SIG-M5 (cell line): ENCODE measurements at places on chromosomes 3 and 15.

DNA sequence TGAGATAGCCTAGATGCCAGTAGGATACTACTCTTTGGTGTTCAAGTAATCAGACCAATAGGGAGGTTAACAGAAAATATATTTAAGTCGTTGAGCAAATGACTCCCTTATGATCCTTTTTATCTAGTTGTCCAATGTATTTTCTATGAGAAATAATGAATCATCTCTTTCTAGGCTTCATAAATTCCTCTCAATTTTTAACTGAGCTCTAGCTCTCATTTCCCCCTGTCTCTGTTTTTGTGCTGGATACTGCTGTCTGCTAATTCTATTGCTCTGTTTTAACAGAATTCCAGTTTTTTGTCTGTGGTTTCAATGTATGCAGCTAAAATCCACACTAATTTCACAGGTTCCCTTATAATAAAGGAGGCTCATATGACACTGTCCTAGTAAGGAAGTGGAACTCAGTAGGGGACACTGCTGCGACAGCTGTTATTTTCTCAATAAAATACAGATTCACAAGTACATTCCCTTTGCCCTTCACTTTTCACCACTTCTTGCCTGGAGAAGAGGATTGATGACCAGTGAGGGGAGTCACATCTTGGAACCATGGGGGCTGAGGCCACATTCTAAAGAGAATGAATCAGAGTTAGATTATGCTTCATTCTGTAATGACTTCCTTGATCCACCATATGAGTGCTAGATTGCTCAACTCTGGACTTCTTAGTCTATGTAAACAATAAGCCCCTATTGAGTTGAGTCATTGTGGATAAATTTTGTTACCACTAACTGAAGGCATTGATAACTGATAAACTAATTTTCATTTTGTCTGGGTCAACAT lies 558.7 kb upstream of the KCNMB2 start:
- no peak for DNase-seq

- no peak for DNase-seq
Measured at GRCh38 chr3:148631124-148631903, 66.4 kb upstream of the AGTR1 start.

GRCh38 chr15:101045236-101045646 lies 126.1 kb downstream of the LRRK1 start:
- no peak for DNase-seq

- DNase-seq: peak; percentile 49
Measured at GRCh38 chr3:23945913-23946687, 1.0 kb downstream of the NR1D2 start.

DNA sequence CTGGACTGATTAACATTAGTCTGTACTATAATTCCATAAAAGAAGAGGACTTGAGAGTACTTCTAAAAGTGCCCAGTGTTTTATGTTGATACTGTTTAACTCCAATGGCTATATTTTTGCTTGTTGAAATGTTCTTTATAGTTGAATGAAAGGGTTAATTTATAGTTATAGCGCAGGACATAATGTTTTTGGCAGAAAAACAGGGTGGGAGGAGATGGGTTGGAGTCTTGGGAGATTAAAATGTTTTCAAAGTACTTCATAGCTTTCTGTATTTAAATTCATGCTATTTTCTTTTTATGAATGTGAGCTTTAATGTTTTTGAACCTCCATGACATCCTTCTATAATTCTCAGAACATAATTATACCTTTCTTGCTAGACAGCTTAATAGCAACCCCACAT lies 108.2 kb downstream of the CNTN3 start:
- DNase-seq: no peak

GRCh38 chr3:10816019-10816862 lies at the start of gene SLC6A11:
SLC6A11 (plus strand) TSS chr3:10816228; CDS start chr3:10816266, 38 bp downstream.
- no peak for DNase-seq

DNA sequence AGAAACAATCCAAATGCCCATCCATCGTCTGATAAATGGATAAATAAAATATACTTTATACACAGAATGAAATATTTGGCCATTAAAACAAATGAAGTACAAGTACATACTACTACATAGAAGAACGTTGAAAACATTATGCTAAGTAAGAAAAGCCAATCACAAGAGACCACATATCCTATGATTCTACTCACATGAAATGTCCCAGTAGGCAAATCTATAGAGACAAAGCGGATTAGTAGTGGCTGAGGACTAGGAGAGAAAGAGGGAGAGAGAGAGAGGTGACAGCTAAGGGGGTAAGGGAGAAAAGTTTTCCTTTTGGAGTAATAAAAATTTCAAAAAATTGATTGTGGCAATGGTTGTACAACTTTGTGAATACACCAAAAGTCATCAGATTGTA lies 147.0 kb downstream of the GREM1 start:
- DNase-seq: no peak

- no peak for DNase-seq
Measured at GRCh38 chr3:23537101-23537551, 268.6 kb upstream of the UBE2E1 start.

GRCh38 chr3:102466001-102466400 lies 31.2 kb downstream of the ZPLD1 start:
- no peak for DNase-seq

DNA sequence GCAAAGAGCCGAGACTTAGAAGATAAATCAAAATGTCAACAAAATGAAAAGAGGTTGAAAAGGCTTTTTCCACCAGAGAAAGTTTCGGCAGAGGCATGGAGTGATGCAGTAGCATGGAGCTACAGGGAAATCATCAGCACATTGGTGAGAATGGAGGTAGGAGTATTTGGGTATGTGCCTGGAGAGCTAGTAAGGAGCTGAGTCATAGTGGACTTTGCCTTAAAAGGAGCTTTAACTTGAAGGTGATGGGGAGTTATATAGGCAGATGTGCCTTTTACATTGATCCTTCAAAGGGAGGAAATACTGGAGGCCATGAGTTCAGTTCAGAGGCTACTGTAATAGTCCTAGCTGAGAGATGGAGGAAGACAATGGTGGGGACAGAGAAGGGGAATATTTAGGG lies 44.3 kb downstream of the IL5RA start:
- DNase-seq: no peak

GRCh38 chr15:31435912-31436628 lies 109.4 kb downstream of the KLF13 start:
- DNase-seq: no peak

DNA sequence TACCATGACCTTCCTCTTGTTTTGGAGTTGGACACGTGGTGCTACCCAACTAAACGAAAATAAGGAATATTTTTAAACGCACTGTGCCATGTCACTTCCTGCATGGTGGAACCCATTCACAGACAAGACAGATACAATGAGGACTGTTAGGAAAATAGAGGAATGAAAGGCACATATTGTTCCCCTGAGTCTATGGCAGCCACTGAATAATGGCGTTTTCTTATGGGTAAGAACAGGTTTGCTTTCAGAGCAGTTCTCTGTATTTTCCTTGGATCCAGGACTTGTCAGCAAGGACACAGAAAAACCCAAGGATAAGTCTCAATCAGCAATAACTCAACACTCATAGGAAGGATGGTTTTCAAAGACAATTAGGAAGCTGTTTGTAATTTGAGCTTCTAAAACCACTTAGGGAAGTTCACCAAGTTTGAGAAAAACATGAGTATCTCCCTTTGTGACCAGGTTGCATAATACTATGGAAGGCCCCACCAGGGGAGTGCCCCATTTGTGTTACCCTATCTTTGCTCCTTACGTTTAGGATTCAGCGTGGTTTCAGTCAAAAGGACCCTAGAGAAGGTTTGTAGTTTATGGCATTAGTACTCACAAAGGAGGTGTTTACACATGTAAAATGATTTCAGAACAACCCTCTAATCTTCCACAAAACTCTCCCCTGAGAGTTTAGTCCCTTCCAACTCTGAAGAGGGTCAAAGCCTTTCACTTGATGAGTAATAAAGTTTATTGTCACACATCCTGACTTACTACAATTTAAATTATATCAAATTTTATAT lies 487.2 kb upstream of the ATP11B start:
- DNase-seq: no peak

DNA sequence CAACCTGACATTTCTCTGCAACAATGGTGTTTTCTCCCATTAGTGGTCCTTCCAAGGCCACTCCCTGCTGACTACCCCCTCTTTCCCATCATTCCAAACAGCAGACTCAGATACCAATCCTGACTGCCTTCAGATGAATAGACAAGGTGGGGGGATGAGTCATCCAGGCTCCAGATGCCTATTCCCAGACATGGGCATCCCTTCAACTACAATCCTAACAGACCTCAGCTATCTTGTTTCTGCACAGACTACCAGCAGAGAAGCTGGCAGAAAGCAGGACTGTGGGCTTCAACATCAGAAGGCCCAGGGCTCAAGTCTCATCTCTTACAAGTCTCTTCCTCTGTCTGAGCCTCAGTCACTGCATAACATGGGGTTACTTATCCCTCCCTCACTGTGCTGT lies 2.2 kb downstream of the RBP1 start:
- no peak for DNase-seq

- DNase-seq: peak; percentile 63
Measured at GRCh38 chr15:95446854-95447253, 883.6 kb upstream of the NR2F2 start.

DNA sequence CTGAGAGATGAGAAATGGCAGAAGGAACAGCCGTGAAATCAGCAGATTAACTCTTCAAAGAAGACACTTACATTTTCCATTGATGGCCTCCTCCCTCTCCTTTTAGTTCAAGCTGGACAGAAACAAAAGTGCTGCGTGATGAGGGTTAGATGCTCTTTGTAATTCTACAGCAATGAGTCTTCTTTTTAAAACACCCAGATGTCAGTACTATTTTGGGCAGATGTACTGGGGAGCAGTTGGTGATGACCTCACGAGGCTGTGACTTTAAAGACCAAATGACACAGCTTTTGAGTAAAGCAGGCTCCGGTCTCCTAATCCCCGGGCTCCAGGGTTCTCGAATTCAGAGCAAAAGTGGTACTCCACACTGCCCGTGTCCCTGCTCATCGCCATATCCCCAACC lies 198.2 kb downstream of the SLCO3A1 start:
- DNase-seq: no peak

DNA sequence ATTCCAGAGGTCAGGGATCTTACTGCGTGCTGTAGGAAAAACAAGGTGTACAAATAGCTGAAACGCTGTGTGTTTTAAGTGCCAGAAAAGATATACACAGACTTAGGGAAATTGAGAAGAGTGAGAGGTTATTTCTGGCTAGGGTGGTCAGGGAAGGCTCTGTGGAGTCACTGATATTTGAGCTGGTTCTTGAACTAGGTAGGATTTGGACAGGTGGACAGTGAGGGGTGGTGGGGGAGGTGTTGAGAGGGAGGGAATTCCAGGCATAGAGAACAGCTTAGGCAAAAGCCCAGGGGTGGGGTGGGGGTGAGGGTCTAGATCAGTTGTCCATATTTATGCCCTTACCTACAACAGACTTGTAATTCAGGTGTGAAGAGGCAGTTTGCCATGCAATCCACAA lies 7.0 kb downstream of the SEMA6D start:
- no peak for DNase-seq

DNA sequence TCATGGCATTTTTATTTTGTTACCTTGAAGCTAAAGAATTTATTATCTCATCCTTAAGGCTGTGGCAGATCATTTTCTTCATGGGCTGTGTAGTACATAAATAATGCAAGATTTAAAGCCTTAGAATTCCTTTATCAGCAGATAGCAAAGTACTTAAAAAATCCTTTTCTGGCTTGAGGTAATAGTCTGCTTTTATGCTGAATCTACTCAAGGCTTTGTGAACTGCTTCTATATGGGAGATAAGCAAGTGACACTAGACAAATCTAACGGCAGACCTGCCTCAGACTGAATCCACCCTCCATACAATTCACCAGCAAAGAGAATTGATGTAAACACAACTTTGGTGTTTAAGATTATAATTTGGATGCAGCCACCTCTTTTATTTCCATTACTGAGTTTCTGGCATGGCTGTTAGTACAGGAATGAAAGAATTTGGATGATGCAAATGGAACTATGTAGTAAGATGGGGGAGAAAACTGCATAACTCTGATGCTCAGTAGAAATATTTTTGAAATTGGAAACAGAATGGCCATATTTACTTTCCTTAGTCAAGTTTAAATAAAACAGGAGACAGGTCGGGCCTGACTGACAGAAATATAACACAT lies 1121.5 kb downstream of the NAALADL2 start:
- DNase-seq: no peak

DNA sequence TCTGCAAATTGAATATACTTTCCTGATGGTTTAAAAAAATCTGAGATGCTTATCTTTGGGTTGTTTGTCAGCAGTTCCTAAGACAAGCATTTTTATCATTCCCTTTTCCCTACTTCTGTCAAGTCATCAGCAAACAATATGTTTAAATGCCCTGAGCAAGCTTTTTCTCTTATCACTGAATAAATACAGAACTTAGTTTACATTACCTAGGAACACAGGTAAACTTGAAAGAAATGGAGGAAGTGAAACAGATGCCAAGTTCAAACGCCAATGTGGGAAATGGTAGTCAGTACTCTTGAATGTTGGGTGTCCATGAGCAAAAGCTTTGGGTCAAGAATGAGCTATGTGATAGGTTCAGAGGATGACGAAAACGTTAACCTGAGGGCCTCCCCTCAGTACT lies 17.2 kb upstream of the TCAIM start:
- DNase-seq: no peak

- no peak for DNase-seq
Measured at GRCh38 chr3:94137377-94137776, 74.5 kb downstream of the NSUN3 start.

- DNase-seq: no peak
Measured at GRCh38 chr3:27224197-27224596, 145.0 kb downstream of the NEK10 start.

DNA sequence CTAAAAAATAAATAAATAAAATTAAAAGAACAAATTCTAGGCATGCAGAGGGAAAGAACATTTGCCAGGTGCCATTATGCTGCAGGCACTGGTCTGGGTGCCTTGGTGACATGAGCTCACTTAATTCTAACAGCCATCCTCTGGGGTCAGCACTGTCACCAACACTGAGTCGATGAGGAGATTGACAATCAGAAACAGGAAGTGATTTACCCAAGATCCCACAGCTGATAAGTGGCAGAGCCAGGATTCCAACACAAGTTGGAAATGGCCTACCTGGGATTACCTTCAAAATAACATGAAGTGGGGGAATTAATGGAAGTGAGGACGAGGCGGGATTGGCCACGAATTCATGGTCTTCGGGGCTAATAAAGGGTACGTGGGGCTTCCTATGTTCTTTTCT lies 3.6 kb downstream of the PLIN1 start:
- DNase-seq: no peak

GRCh38 chr3:164640591-164640990 lies 437.7 kb downstream of the SI start:
- DNase-seq: no peak
